ENCODE measurements at places on chromosomes 3 and 15.

DNA sequence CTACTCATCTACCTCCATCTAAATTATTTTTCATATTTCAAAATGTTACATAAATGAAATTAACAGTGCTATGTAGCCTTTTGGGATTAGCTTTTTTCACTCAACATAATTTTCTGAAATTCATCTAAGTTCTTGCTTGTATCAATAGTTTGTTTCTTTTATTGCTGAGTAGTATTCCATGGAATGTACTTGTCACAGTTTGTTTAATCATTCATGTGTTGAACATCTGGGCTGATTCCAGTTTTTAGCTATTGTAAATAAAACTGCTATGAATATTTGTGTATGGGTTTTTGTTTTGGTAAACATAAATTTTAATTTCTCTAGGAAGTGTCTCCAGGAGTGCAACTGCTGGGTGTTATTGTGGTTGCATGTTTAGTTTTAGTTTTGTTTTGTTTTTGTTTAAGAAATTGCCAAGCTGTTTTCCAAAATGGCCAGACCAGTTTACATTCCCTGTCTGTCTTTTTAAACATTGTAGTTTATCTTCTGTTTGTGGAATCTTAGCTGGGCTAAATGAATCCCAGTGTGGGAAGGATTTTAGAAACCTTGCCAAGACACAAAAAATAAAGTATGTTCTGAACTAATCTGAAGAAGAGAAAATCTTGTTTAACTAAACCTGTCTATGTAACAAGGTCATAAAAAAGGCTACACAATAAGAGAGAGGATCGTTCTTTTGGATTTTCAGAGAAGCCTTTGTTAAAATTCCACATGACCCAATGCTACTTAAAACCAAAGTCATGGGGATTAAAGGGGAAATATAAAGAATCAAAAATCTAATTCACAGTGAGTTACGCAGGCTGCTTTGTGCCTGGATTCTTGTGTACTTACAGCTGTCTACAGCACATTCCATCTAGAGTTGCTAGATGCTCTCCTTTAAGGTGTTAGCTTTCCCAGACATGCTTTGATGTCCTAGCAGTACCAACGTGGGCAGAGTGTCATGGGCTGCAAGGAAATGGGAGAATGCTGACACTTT, 129.2 kb upstream of the SUCLG2 start:
- DNase-seq = no peak

GRCh38 chr3:64278625-64279024, 53.4 kb upstream of the PRICKLE2 start:
- peak; percentile 58 for DNase-seq

DNA sequence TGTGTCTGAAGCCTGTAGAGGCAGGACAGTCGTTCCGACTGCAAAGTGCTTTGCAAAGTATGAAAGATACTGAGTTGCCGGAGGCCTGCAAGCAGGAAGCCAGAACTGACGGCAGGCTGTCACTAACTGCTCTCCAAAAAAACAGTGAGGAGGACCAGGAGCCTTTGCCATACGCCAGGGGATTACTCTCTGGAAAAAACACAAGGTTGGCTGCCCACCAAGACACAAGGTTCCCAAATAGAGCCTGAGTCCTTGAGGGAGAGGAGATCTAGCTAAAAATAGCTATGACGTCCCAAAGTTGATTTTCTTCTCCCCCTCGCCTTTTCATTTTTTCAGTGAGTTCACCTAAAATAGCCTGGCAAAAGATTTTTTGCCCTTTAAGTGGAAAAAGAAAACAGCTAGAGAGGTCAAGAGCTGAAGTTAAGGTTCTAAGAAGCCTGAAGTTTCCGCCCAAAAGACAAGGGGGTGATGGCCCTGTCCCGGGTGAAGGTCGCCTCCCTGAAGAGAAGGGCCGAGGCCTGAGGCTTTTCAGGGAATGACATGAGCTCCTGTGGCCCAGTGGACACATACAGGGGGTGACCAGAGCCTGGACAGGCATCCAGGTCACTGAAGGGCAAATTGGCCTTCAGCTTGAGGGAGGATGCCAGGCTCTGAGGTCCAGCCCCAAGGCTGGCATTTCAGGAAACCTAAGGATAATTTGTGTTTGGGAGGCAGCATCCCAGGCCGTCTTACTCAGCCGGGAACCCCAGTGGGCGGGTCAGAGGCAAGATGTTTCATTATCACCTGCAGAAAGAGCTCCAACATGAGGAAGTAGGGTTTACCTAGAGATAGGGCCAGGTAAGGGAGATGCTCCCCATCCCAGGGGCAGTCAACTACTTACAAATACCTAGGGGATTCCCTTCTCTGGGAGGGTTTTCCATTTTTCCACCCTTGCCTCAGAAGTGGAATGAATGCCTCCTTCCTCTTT, 44.9 kb upstream of the DGKG start:
- no peak for DNase-seq

DNA sequence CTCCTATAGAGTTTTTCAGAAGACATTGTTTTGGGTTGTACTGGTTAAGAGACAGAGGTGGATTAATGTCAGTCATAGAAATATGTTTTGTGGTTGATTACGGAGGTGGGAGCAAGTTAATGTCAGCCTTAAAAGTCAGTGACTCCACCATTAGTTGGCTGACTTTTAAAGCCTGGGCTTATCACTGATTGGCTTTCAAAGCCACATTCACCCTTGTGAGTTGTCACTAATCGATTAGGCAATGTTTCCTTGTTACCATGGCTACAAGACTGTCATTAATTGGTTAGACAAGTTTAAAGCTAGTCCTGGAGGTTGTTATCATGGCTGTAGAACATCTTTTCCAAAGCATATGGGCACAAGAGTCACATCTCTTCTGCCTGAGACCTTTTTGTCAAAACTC, 73.0 kb downstream of the NEO1 start:
- DNase-seq = no peak

- peak; percentile 87 for DNase-seq
These were observed 10.6 kb upstream of the LEO1 start for GRCh38 chr15:51982013-51982769.

DNA sequence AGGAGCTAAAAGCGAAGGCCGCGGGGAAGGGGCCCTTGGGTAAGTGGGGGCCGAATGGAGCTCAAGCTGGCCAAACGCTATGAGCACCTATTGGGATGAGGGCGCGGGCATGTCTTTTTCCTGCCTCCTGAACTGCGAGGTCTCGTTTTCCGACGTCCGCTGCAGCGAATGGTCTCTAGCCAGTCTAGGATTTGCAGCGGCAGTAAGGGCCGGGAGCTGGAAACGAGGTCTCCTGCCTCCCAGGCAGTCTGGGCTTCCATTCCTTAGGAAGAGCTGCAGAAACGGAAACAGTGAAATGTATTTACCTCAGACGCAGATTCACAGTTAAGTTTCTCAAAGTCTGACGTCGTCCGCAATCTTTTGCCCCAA, 517 bp downstream of the TMA7 start:
- DNase-seq = peak; percentile 21

DNA sequence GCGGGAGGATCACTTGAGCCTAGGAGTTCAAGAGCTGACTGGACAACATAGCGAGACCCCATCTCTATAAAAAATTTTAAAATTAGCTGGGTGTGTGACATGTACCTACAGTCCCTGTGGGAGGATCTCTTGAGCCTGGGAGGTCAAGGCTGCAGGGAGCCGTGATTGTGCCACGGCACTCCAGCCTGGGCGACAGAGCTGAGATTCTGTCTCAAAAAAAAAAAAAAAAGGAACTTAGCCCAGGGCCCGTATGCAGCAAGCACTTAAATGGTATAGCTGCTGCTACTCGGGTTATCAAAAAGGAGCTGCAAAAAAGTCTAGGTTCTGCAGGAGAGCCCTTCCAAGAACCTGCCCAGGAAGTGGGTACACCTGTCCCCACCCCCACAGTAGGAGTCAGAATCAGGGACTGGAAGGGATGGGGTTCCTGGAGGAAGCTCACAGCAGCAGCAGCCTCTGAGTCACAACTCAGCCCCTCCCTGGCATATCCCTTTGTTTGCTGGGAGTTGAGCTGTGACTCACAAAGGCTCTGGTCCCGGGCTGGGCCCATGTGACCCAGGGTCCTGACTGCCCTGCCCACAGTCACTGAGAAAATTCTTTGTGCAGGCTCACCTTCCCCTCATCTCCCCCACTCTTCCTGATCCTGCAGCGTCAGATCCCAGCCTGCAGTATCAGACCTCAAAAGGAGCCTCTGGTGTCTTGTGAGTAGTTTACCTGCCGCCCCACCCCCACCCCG, at the start of gene SPATA12:
SPATA12 (plus strand) TSS at position 576 of the 733 bp plus-strand sequence. CDS start 13,031 bp downstream, outside the sequence.
- DNase-seq = peak; percentile 70

DNA sequence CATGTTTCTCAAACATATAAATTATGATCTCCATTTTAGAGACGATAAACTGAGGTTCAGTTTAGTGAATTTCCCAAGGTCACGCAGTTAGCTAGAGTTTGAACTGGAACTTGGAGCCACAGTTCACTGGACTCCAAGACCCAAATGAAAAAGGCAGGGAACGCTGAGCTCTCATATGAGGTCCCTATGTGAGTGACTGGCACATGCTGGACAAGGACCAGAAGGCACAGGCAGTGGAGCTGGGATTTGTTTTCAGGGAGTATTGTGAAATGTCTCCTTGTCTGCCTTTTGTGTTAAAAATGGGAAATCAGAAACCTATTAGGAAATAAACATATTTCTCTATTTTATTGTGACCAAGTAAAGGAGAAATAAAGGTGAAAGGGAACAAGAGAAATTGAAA, 63.5 kb downstream of the MESD start:
- DNase-seq = no peak

GRCh38 chr3:187922704-187923416, 177.6 kb upstream of the BCL6 start:
- no peak for DNase-seq

DNA sequence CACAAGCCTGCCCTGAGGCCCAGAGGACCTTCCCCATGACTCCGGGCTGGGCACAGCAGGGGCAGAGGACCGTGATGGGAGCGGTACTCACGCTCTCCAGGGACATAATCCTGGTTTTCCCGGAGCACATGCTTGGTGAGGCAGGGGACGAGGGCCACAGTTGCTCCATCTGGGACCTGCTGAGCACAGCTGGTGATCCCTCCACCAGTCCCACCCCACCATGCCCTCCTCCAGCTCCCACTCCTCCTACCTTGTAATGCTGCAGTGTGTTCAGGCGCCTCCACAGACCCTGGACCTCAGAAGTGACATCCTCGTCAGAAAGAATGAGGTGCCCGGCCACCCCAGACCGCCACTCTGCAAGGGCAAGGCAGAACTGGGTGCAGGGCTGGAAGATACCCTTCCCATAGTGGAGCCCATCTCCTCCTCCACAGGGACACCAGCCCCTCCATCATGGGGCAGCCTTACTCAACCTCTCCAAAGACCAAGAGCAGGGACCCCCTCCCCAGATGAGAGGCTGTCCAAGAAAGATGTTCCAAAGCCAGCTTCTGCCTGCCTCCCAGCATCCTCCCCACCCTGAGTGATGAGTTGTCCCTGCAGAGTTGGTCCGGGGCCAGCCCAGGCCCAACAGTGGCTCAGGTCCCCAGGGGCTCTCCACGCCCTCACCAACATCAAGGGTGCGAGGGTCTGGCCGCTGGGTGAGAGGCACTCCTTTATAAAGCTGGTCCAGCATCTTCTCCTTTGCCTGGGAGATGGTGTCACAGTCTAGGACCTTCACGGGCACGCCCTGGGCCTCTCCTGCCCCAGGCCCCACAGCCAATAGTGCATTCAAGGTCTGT, 19.5 kb downstream of the PLXNB1 start:
- no peak for DNase-seq

GRCh38 chr3:155970398-155970797, 99.9 kb downstream of the GMPS start:
- no peak for DNase-seq

- no peak for DNase-seq
These were observed 124.7 kb upstream of the RBMS3 start for GRCh38 chr3:29156086-29156715.
